ENCODE measurements at places on chromosomes 3 and 15.

GRCh38 chr3:102162251-102162650, 272.6 kb upstream of the ZPLD1 start:
- DNase-seq = no peak

- DNase-seq = no peak
Measured at GRCh38 chr15:63462088-63462487, 42.3 kb upstream of the USP3 start.

- DNase-seq = no peak
Measured at GRCh38 chr3:121883507-121883906, 10.7 kb upstream of the SLC15A2 start.

DNA sequence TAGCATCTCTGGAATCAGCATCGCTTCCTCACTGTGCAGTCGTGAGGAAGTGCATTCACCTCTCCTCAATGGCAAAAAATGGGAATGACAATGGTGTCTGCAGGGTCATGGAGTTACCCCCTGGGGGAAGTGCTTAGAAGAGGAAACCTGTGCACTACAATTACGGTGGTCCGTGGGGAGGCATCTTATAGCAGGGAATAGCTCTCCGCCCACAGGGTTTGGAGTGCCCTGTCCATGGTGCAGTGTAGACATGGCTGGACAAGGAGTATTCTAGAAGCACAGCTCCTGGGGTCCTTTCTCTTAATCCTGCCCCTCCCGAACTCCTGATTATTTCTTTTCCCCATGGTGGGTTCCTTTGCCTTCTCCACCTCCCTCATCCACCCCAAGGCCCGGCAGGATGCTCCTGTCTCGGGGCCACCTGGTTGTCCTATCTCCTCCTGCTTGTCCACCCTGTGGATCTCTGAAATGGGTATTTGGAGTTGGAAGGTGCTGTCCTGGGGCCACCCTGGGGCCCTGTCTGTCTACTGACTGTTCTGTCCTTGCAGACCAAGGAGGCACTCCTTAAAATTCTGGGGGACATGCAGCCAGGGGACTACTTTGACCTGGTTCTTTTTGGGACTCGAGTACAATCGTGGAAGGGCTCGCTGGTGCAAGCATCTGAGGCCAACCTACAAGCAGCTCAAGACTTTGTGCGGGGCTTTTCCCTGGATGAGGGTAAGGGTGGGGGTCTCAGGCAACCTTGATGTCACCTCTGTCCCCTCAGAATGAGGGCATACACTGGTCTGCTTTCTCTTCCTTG, 5.2 kb downstream of the ITIH1 start:
- no peak for DNase-seq

DNA sequence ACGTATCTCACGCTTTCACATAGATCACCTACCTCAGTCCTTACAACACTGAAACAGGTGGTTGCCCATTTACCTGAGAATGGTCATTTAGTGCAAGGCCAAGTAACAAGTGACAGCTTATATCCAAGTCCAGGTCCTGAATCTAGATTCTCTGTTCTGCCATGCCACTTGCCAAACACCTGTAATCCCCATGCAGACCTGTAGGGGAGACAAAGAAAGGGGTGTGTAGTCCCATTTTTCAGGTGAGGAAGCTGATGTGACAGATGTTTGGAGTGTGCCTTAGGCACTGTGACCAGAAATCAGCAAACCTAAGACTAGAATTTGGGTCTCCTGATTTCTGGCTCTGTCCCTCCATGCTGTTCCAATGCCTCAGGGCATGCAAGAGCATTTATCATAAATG, 12.7 kb downstream of the ZNF35 start:
- no peak for DNase-seq

GRCh38 chr15:90401495-90401894, 13.5 kb downstream of the IQGAP1 start:
- no peak for DNase-seq

- DNase-seq = no peak
Measured at GRCh38 chr15:32119694-32120330, 89.5 kb downstream of the CHRNA7 start.

- DNase-seq = no peak
Measured at GRCh38 chr3:135556174-135556573, 409.4 kb upstream of the PPP2R3A start.

DNA sequence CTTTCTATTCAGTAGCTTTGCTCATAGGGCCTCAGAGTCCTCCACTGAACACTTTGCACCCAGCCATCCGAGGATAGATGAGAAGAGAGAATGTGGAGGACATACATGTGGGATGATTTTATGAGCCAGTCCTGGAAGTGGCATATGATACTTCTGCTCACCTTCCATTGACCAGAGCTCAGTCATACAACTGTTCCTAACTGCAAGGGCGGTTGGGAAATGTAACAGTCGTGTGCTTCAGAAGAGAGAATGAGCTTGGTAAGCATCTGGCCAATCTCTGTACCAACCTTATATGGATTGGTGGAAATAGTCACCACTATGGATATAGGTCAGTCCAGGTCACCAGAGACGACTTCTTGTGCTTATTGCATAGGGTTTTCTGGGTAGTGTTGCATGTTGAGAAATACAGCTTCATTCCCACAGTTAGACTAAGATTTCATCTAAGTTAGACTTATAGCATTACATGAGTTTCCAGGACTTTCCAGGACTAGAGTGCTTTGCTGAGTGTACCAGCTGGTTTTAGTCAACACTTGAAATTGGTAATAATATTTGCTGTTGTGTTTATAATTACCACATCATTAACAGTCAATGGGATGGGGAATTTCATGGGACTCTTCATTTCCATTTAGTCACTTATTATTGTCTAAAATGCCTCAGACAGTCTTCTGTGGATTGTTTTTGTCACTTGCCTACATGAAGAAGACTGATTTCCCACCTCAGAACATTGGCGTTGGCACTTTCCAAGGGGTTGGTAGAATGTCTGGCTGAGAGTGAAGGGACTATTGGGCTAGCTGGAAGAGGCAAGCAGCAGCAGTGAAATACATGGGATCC, 214.5 kb upstream of the ROPN1 start:
- DNase-seq = no peak

GRCh38 chr3:49704629-49705028, 14.9 kb downstream of the AMIGO3 start:
- no peak for DNase-seq

GRCh38 chr3:107925851-107926250, 165.0 kb downstream of the CD47 start:
- no peak for DNase-seq

DNA sequence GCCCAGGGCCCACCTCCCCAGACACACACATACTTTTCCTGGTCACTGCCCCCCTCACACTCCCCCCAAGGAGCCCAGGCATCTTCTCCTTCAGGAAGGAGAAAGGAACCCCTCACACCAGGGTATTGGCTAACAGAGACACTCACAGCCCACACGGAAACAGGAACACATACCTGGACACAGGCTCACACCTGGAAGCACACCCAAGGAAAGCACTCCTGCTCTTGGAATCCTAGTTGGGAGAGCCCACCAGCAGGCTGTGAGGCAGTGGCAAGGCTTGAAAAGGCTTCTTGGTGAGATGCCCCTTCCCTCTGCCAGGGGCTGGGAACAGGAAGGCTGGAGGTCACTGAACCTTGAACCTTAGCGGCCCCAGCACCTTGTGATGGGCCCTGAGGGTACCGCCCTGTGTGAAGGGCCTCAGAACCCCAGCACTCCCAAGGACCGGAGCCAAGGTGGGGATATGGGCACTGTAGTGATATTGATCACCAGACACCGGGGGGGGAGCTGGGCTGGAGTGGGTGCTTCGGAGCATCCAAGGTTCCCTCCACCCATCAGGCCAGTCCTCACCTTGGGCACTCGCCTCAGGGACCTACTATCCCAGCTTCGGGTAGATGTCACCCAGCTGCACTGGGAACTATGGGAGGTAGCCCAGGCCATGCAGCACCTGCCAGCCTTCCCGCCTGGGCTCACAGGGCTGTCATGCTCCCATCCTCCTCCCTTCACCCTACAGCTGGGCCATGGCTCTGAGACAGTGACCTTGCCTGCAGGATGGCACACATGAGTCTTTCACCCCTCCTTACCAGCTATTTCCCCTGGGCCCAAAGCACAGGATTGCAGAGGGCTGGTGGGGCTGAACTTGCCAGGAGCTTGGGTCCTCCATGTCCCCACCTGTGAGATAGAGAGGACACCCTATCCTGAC, 16.4 kb downstream of the MYL3 start:
- DNase-seq = no peak

- DNase-seq = no peak
Measured at GRCh38 chr3:196737655-196738054, 2.0 kb upstream of the PAK2 start.

DNA sequence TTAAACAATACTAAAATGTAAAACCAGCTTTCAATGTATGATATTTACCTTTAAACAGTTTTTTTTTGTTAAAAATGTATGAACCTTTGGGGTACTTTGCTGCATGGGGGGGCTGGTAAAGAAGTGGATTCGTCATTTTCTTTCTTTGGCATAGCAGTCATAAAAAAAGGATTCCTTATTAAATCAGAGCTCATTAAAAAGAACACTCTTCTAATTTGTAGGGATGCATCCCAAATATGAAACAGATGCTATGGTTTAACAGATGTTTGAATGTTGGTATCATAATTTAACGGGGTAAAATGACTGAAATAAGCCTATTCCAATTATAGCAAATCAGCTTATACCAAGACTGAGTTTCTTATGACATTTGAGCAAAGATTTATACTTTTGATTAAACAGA, 234.4 kb downstream of the BBX start:
- no peak for DNase-seq

DNA sequence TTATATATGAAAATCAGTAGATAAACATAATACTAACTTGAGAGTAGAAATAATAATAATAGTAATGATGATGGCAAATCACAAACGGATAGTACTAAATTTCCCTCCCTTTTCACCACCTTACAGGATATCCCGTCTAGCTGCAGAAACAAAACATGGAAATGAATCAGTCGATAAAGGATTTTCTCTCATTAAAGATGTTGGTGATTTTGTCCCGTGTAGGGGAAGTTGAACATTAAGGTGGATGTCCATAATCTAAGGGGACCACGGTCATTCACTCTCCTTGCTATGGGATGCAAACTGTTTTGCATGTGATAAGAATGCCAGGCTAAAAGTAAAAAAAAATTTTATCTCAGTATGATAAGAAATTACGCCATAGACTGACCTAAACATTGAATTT, 1027.7 kb upstream of the NR2F2 start:
- no peak for DNase-seq

DNA sequence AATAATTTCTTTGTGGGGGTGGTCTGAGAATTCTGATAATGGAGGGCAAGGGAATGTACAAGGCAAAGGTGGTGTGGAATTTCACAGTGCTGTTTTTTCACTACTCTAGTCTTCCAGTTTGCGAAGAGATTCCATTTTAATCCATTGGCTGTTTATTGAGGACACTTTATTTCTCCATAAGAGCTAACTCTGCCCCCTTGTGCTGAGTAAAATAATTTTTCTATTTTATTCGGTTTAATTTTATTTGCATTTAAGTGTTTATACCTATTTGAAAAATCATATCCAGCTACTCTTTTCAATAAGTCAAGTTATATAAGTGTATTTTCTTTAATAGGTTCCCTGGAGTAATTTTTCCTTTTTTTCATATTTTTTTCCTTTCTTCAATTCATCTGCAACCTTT, 840.1 kb downstream of the TUSC7 start:
- DNase-seq = no peak

- DNase-seq = no peak
Measured at GRCh38 chr15:60568914-60569391, 90.0 kb upstream of the ICE2 start.

DNA sequence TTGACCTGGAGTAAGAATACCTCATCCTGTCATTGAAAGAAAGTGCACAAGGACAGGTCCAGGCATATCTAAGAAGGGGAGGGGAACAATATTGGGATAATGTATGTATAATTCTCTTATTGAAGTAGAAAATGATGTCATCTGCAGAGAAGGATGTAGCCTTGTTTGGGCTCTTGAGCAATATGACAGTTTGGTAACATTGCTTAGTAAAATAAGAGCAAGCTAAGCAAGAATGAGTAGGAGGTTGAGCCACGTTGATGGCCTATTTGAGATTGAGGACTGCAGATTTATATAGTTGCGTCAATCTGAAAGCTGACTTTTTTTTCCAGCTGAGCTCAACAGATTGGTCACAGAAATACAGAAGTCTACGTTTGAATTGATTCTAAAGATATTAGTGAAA, 145.2 kb downstream of the FILIP1L start:
- DNase-seq = no peak

DNA sequence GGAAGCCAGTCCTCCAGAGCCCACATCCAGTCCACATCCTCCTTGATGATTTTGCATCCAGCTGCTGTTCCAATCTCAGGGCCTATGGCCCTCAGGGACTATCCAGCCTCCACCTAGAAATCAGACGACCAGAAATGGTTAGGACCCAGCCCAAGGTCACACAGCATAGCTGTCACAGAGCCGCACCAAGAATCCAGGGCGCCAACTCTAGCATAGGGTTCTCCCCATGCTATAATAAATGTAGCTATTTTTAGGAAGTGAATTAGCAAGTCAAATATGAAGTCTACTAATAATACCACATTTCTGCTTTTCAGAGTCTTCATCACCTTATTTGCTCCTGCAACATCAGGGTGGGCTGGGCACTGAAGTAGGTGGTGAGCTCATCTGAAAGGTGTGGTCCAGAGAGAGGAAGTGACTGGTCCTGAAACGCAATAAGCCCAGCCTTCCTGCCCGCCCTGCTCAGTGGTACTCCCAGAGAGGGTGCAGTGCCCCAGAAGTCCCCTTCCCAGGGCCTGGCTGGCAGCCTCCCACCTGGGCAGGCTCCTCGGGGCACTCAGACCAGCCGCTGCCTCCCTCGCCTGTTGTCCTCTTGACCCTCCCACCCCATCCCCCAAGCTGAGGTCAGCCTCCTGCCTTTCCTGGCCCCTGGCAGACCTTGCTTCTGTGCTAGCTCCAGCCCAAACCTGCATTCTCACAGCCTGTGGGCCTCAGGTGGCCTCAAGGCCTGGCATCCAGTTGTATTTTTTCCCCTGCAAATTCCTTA, 17.6 kb upstream of the CYP11A1 start:
- peak; percentile 71 for DNase-seq

- DNase-seq = no peak
Measured at GRCh38 chr15:74332611-74333010, 34.8 kb downstream of the CYP11A1 start.

DNA sequence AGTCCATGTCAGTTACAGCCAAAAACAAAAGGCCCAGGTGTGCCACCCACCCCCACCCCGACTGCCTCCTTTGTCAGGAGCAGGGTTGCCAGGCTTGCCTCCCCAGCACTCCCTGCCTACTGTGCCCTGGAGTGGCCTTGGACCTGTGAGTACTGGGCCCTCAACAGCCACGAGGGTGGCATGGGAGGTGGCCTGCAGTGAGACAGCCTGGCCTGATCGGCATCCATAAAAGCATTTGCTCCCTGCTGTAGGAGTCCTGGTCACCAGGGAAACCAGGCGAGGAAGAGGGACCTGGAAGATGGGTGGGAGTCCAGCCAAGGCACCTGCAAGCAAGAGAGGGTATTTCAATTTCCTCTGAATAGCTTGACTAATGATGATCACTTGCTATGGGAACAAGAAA, 56.4 kb upstream of the KCNMB2 start:
- no peak for DNase-seq

GRCh38 chr3:106067711-106068110, 198.9 kb upstream of the CBLB start:
- DNase-seq = no peak
